ENCODE measurements at places on chromosomes 6 and 20.

DNA sequence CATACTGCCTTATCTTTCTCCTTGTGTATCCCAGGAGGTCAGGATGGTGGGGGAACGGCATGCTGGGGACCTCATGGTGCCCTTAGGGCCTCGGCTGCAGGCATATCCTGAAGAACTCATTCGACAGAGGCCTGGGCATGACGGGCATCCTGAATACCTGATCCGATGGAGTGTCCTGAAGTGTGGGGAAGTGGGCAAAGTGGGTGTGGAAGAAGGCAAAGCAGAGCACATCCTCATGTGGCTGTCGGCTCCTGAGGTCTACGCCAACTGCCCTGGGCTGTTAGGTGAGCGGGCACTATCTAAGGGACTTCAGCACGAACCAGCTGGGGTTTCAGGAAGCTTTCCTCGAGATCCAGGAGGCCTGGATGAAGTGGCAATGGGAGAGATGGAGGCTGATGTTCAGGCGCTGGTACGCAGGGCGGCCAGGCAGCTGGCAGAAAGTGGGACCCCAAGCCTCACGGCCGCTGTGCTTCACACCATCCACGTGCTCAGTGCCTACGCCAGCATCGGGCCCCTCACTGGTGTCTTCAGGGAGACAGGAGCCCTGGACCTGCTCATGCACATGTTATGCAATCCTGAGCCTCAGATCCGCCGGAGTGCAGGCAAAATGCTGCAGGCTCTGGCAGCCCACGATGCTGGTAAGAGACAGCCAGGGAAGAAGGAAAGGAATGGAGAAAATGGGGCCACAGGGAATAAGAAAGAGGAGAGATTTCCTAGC lies 2.4 kb downstream of the CUL9 start:
- peaks cover 8% of the 10 kb centered on the region for H3K36me3 ChIP-seq
- no peaks in the 10 kb centered on the region for H3K27me3 ChIP-seq
- no peak overlapping the region for H3K27ac ChIP-seq
- DNase-seq = no peak
- H3K4me3 ChIP-seq = no peak overlapping the region

DNA sequence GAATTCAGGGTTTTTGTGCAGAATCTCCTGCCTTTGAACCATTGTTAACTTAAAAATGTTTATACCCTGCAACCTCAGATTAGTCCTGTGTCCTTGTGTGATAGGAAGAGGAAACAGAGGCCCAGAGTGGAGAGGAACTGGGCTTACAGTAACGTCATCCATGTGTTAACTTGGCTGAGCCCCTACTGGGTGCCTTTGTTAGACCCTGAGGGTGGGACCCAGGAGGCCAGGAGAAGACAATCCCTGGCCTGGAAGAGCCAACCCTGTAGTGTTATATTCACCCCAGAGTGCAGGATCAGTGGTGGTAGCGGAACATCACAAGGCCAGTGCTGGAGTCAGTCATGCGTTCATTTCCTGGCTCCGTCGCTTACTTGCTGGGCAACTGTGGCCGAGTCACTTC lies 10.6 kb downstream of the MYLK2 start:
- DNase-seq = no peak
- no peaks in the 10 kb centered on the region for H3K4me1 ChIP-seq
- H3K27ac ChIP-seq = no peak overlapping the region
- no peak overlapping the region for H3K4me3 ChIP-seq
- no peaks in the 10 kb centered on the region for H3K36me3 ChIP-seq

DNA sequence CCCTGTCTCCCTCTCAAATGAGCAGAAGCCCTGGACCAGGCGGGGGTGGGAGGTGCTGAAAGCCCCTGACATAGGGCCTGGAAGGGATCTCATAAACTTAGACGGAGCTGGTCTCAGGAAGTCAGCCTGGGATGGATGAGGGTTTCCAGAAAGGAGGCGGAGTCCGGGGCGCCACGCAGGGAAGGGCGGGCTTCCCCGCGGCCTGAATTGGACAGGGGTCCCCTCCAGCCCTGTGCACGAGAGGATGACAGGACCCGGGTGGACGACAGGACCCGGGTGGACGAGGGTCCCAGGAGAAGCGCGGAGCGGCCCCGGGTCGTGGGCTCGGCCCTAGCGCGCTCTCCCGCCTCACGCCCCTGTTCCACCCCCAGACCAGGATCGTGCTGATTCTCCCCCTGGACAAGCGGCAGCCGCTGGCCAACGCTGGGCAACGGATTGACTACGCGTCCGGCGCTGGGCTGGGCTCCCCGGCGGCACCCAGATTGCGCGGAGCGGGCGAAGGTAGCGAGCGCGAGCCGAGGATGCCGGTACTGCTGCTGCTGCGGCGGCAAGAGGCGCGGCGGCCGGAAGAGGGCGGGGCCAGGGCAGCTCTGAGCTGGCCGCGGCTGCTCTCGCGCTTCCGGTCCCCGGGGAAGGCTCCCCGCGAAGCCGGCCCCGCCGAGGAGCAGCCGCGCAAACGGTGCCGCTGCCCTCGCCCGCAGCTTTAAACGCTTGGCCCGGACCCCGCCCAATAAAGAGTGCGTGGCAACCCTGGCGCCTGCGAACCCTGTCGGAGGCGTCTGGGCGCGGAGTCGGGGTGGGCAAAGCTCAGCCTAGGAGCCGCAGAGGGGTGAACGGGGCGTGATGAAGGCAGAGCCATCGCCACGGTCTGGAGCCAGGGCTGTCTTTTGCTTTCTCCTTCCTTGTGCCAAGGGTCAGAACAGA lies 1.3 kb downstream of the C20orf144 start:
- DNase-seq = peak; percentile 91
- peak overlapping the region; percentile 29 for H3K27ac ChIP-seq
- H3K36me3 ChIP-seq = peaks cover 13% of the 10 kb centered on the region

- DNase-seq = no peak
- no peaks in the 10 kb centered on the region for H3K4me1 ChIP-seq
- H3K36me3 ChIP-seq = no peaks in the 10 kb centered on the region
- H3K4me3 ChIP-seq = no peak overlapping the region
- no peak overlapping the region for H3K27ac ChIP-seq
- H3K27me3 ChIP-seq = no peaks in the 10 kb centered on the region
Measured at GRCh38 chr6:56890683-56891429, 64.1 kb upstream of the BEND6 start.

- H3K27me3 ChIP-seq = no peaks in the 10 kb centered on the region
- no peaks in the 10 kb centered on the region for H3K36me3 ChIP-seq
- no peak for DNase-seq
- H3K4me3 ChIP-seq = no peak overlapping the region
Measured at GRCh38 chr6:138752017-138752416, 21.6 kb upstream of the CCDC28A start.

GRCh38 chr20:63735859-63736718 lies at the start of gene LIME1:
LIME1 (plus strand) TSS chr20:63736664; CDS start chr20:63737550, 886 bp downstream.
- DNase-seq = no peak
- no peak within 1 kb of the TSS for H3K27ac ChIP-seq
- H3K4me1 ChIP-seq = peaks cover 12% of the 10 kb centered on the region

GRCh38 chr6:132344811-132345210 lies 56.5 kb downstream of the MOXD1 start:
- no peak overlapping the region for H3K4me3 ChIP-seq
- peaks cover 13% of the 10 kb centered on the region for H3K4me1 ChIP-seq
- H3K27ac ChIP-seq = no peak overlapping the region
- no peaks in the 10 kb centered on the region for H3K36me3 ChIP-seq

DNA sequence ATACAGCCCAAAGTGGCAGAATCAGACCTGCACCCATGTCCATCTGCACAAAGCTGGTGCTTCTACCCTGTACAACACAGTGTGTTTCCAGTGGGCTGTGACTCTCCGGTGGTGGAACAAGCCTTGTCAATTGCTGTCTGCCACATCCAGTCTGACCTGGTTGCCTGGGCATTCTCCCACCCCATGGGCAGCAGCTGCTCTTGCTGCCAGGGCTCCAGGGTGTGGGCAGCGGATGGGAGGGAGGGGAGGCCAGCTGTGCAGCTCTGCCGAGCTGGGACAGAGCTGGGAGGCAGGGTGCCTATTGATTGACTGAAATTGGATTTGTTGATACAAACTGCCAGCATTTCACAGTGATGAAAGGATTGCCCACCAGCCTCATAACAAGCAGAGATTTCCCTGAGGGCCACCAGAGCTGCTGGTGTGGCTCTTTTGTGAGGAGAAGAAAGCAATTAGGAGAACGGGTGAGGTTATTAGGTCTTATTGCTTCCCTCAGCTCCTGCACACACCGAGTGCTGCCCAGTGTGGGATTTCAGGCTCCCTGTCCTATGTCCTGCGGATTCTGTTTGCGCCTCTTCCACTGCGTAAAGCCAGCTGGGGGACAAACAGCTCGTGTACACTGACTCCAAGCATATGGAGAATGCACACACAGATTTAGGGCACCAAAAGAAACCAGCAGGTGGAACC lies 150.8 kb downstream of the NRN1 start:
- H3K27me3 ChIP-seq = peaks cover 69% of the 10 kb centered on the region
- H3K4me3 ChIP-seq = no peak overlapping the region
- no peak overlapping the region for H3K27ac ChIP-seq

GRCh38 chr6:134176264-134176975 lies 124.0 kb upstream of the SLC2A12 start:
- no peak overlapping the region for H3K27ac ChIP-seq
- H3K4me1 ChIP-seq = peaks cover 5% of the 10 kb centered on the region
- peak overlapping the region; percentile 68 for H3K4me3 ChIP-seq
- no peaks in the 10 kb centered on the region for H3K36me3 ChIP-seq
- H3K27me3 ChIP-seq = peaks cover 20% of the 10 kb centered on the region
- peak; percentile 56 for DNase-seq

DNA sequence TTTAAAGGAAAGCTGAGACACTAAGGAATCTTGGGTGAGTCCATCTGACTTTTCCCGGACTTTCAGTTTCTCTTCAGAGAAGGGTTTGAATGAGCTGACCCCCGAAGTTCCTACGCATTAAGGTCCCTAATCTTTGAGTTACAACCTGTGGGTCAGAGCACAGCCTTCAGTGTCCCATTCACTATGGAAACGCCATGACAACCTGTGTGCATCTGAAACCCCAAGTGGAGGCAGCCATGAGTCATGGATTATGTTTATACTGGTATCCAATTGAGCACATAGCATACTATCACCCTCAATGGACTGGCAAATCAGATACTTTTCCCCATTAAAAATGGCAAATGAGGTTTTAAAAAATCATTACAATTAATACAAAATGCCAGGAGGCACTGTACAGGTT lies 11.4 kb downstream of the MYLK4 start:
- peaks cover 45% of the 10 kb centered on the region for H3K4me1 ChIP-seq
- no peak overlapping the region for H3K4me3 ChIP-seq
- DNase-seq = no peak
- no peaks in the 10 kb centered on the region for H3K36me3 ChIP-seq

GRCh38 chr20:15918631-15919030 lies 654.6 kb downstream of the KIF16B start:
- H3K4me3 ChIP-seq = no peak overlapping the region
- no peak overlapping the region for H3K27ac ChIP-seq
- DNase-seq = no peak
- no peaks in the 10 kb centered on the region for H3K27me3 ChIP-seq
- no peaks in the 10 kb centered on the region for H3K4me1 ChIP-seq

DNA sequence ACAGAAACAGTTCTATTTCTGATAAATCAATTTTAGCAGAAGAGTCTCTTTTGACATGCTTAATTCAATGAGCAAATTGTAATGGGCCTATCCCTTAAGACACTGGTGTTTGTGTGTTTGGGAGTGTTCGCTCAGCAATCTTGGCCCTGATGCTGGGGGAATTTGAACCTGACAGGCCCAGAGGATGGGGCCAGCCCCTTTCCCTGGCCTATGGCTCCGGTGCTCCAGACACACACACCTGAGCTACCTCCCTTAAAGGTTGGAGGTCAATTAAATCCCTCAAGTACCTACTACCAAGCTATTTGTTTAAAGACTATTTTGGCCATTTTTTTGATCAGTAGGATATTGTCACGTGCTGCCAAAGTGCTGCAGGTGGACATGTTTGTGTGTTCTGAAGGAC lies 549.3 kb downstream of the PRKN start:
- H3K36me3 ChIP-seq = no peaks in the 10 kb centered on the region
- H3K27me3 ChIP-seq = no peaks in the 10 kb centered on the region
- no peak for DNase-seq
- H3K4me3 ChIP-seq = no peak overlapping the region
- H3K4me1 ChIP-seq = peaks cover 7% of the 10 kb centered on the region

GRCh38 chr6:160042014-160042773 lies 73.3 kb downstream of the IGF2R start:
- H3K27me3 ChIP-seq = no peaks in the 10 kb centered on the region
- no peaks in the 10 kb centered on the region for H3K4me1 ChIP-seq
- no peak overlapping the region for H3K4me3 ChIP-seq
- DNase-seq = peak; percentile 30
- peaks cover 39% of the 10 kb centered on the region for H3K36me3 ChIP-seq

- H3K27ac ChIP-seq = no peak overlapping the region
- H3K4me3 ChIP-seq = no peak overlapping the region
- H3K36me3 ChIP-seq = no peaks in the 10 kb centered on the region
Measured at GRCh38 chr20:61162451-61162850, 89.6 kb upstream of the CDH4 start.

All from cardiac muscle cell (in vitro differentiated cells and primary cell).